ENCODE measurements at places on chromosomes 2 and 18.
A peak's percentile ranks its signal among the peaks of the same experiment; 100 is the strongest.

GRCh38 chr2:112026509-112026908, 28.6 kb upstream of the TMEM87B start:
- DNase-seq: no peak

DNA sequence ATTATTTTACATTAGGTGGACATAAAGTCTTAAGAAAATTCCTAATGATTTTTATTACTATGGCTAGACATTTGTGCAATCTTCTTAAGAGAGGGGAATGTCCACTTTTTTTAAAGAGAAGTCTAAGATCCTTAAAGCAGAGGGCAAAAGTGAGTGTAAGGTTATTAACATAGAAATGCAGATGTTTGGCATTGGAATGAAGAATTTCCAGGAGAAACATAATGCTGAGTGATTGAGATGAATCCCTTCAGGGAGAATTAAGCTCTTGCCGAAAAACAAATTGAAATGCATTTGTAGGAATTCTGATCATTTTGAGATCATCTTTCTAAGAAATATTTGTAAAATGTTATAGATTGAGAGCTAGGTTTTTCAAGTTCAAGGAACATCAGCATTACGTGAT, 15.0 kb downstream of the FAM124B start:
- no peak for DNase-seq

DNA sequence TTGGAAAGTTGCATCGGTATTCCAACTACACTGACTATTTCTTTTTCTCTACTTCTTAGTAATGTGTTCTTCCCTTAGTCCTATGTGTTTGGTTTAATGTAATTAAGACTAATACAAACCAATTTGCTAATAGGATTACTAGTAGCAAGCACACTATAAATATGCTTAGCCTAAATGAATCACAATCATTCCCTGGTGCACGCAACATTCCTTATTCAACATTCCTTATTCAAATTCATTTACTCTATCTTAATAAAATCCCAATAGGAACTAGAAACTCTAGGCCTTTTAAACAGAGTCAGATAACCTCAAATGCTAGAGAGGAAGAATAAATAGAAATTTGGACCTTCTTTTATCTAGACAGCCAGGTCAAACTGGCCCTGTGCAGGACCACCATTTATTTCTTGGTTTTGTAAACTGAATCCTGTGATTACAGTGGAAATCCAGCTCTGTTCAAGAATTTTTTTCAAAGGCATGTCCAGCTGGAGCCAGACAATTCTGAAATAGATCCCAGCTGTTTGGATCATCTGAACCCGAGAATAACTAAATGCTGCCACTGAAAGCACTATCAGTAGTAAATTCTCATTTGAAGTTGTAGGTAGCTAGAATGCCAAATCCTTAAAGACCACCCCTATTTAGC, 103.1 kb downstream of the PPP1R1C start:
- no peak for DNase-seq

GRCh38 chr2:176656038-176656775, 387.0 kb downstream of the MTX2 start:
- DNase-seq: no peak

DNA sequence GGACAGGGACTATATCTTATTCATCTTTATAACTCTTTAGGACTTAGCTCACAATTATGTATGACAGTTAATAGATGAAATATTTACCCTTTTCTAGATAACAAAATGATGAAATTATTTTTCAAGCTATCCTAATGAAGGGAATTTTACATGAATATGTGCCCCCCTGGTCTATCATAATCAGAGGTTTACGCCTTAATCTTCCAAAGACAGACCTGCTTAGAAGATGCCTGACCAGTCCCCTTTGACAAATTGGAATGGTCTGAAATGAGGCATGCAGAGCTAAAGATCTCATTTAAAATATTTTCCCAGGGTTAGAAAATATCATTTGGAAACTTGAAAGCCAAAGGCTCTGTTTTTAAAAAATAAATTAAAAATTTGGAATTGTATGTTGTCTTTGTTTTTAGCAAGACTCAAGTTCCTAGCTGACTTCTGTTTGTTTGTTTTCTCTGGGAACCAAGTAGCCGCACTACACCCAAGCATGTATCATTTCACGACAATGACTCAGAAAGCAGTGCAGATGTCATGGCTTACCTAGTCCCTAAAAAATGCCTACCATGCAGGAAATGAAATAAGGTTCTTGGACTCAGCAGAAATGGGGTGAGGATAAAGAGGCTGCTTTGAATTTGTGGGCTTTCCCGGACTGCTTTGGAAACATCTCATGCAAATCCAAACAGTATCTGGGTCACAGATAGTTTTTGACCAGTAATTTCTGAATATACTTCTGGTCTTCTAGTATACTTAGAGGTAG, 162.1 kb downstream of the ZEB2 start:
- no peak for DNase-seq

DNA sequence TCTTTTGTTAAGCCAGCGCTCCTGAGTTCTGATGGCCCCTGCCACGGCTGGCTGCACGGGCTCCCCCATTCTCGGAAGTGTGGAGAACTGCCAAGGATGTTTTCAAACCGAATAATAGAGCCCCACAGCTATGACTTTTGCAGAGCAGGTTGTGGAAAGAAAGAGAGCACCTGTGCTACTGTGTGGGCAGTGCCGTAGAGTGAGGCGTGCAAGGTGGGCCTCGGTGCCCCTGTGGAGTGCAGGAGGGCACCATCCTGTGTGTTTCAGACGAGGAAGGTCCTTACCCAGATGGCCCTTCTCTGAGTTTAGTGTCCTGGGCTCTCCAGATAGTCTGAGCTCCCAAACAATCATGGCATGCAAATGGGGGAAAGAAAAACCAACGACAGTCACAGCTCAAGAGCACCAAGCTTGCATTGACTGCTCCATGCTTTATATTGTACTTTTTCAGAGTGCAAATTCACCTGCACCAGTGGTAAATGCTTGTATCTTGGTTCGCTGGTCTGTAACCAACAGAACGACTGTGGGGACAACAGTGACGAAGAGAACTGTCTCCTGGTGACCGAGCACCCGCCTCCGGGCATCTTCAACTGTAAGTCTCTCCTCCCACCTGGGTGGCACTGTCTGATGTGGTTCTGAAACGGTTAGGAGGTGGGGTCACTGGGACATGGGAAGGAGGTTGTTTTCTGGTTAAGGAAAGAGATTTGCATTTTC, 219.4 kb downstream of the LDLRAD4 start:
- DNase-seq: no peak

DNA sequence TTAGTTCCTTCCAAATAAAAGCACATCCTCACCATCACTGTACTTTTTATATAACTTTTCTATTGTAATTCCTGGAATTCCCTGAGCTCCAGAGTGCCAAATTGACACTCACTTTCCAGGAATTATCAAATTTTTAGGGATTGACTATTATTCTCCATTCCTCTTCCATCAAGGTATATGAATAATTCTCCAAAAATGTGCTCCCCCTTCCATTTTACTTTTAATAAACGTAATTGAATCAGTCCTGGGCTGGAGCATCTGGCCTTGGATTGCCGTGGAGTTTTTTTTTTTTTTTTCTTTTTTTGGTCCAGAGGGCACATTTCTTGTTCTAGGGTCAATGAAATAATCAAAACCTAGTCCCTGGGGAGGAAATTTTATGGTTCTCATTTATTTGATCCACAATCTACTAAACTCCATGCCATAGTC, 304.3 kb downstream of the CDCA7 start:
- DNase-seq: no peak

DNA sequence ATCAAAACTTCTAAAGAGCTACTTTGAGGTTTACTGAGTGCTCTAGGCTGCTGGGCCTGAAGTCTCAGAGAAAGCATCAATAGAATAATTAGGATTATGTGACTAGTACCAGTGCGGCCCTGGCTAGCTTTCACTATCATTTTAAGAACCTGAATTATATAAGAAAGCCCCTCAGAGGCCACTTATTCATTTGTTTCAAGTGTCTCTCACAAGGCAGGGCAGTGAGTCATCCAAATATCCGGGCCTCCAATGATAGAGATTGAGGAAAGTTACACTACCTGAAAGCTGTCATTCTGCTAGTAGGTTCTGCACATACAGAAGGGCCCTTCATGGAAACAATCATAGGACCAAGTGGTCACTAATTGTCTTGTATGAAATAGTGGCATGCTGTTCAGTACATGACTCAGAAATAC, 193.1 kb downstream of the L3MBTL4 start:
- no peak for DNase-seq

GRCh38 chr2:155730804-155731203, 601.7 kb downstream of the NR4A2 start:
- no peak for DNase-seq

DNA sequence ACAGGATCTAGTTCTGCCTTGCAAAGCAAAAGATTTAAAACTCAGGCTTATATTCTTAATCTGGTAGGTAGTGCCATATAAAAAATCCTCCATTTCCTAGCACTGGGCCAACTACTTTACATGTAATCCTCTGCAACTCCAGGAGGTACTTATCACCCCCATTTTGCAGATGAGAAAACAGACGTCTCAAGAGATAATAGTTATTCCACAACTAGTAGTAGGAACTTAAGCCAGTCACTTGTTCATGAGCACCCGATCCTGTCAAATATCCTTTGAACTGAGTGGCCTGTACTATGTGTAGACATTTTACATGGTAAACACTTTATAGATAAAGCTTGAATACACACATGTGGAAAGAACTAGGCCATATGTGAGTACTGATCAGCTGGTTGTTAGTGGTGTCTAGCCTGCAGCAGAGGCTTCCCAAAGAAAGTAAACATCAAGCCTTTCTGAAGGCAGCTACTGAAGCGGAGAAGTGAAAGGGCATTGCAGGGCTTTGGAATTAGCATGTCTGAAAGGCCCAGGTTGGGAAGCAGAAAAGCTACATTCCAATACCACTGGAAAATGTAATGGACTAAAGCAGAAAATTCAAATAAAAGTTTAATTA, 48.0 kb downstream of the NAB1 start:
- no peak for DNase-seq

- DNase-seq: peak; percentile 79
Measured at GRCh38 chr18:48979944-48980890, 29.5 kb upstream of the SMAD7 start.

Measured in MV-4-11 (cell line).